ENCODE measurements at places on chromosomes 13 and 19. TPM values are rescaled to one million over a fixed set of nuclear protein-coding genes. Genes with fewer than 3 reads are reported as not detected.

The PSG2 gene
- total RNA-seq, result not detected

The MYH14 gene
- 0.59 TPM for total RNA-seq

The PGLYRP1 gene
- not detected for total RNA-seq

The ZNF709 gene
- 8.7 TPM for total RNA-seq

DNA sequence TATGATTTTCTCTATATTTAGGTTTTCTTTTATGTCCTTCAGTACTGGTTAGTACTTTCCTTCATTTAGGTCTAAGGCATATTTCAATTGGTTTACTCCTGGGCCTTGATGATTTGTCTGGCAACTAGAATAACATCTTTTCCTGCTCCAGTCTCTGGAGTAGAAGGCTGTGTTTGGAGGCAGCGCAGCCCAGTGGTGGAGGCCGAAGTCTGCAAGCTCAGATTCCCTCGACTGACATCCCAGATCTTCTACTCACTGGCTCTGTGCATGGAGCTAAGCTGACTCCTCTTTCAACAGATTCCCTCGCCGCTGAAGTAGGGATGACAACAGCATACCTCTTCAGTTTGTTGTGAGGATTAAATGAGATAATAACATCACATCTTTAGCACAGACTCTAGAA, 141.0 kb downstream of the RAP2A start:
- DNase-seq, result peak; percentile 50

The IGSF23 gene
- not detected for total RNA-seq

DNA sequence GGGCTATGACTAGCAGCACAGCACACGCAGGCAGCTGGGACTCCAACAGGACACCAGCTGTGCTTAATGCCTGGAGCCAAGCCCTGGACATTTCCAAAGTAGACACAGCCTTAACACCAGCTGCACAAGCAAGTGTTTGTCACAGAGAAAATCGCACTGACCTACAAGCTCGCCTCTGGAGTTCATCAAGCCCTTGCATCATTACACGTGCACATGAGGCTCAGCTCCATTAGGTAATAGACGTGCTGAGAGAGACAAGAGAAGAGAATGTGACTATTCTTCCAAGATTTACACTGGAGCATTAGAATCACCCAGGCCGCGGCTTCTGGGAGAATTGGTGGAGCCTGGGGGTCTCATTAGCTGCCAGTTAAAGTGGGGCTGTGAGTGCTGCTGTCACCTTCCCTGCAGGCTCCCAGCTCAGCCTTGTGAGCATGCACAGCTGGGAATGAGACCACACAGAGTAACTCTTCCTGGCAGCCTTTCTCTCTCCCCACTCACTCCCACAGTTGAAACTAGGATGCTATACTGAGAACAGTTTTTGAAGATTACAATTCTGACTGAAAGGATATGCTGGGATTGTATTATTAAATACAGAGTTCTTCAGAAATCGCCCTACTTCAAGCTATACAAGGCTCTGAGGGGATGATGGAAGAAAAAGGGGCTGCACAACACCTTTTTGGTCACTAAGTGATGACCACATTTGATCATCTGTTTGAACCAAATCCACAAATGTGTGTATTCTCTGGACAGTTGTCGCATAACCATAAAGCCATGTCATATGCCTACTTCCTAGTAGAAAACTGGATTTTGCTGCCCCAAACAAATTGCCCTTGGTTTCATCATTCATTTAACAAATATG, 10.5 kb downstream of the STOML3 start:
- peak; percentile 48 for DNase-seq

DNA sequence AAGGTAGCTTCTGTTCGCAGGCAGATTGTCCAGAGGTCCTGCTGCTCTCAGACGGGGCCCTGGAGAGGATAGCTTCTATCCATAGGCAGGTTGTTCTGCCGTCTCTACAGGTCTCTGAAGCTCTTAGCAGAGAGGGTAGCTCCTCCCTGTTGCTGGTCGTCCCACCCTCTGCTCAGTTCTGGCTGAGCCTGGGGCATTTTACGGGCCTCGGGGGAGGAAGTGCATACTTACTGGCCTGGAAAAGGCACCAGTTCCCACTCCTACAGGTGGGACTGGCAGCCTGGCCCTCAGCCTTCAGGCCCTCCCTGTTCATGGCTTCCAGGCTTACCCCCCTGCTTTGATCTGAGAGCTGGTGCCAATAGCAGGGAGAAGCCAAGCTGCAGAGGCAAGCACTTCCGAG, 42.3 kb downstream of the USPL1 start:
- peak; percentile 53 for DNase-seq

DNA sequence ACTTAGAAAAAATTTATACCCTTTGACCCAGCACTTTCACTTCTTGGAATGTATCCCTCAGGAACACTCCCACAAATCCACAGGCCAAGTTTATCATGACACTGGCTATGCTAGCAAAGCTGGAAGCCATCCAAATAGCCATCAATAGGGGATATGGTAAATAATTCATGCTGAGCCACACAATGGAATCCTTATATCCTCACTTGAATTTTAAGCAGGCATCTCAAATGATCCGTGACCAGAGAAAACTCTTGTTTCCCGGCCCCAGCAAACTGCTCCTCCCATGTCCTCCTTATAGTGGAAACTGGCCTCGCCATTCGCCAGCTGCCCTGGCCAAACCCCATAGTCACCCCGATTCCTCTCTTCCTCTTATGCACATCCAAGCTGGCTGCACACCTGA, 37.6 kb downstream of the GRIK5 start:
- no peak for DNase-seq

- DNase-seq, result no peak
Measured at GRCh38 chr13:40549500-40550094, 116.8 kb downstream of the FOXO1 start.

The ZNF575 gene
- total RNA-seq, result 2.0 TPM

- DNase-seq, result no peak
Measured at GRCh38 chr19:28744943-28745342, 468.0 kb downstream of the UQCRFS1 start.

GRCh38 chr19:52191951-52192350, 2.1 kb downstream of the PPP2R1A start:
- DNase-seq, result no peak

GRCh38 chr13:52713894-52714293, 25.7 kb downstream of the CNMD start:
- DNase-seq, result no peak

The PCDH20 gene
- total RNA-seq, result 0.64 TPM

The CEACAM5 gene
- total RNA-seq, result not detected

GRCh38 chr19:771332-771785, 20.4 kb downstream of the MISP start:
- DNase-seq, result peak; percentile 71

GRCh38 chr13:28347456-28348371, 147.2 kb downstream of the FLT1 start:
- DNase-seq, result no peak

The ATP4B gene
- total RNA-seq, result not detected

The GNA15 gene
- total RNA-seq, result not detected

- DNase-seq, result no peak
Measured at GRCh38 chr13:23770973-23771372, 118.2 kb downstream of the MIPEP start.

GRCh38 chr13:112217431-112217830, 150.5 kb downstream of the SOX1 start:
- no peak for DNase-seq

The PRR22 gene
- 3.1 TPM for total RNA-seq

DNA sequence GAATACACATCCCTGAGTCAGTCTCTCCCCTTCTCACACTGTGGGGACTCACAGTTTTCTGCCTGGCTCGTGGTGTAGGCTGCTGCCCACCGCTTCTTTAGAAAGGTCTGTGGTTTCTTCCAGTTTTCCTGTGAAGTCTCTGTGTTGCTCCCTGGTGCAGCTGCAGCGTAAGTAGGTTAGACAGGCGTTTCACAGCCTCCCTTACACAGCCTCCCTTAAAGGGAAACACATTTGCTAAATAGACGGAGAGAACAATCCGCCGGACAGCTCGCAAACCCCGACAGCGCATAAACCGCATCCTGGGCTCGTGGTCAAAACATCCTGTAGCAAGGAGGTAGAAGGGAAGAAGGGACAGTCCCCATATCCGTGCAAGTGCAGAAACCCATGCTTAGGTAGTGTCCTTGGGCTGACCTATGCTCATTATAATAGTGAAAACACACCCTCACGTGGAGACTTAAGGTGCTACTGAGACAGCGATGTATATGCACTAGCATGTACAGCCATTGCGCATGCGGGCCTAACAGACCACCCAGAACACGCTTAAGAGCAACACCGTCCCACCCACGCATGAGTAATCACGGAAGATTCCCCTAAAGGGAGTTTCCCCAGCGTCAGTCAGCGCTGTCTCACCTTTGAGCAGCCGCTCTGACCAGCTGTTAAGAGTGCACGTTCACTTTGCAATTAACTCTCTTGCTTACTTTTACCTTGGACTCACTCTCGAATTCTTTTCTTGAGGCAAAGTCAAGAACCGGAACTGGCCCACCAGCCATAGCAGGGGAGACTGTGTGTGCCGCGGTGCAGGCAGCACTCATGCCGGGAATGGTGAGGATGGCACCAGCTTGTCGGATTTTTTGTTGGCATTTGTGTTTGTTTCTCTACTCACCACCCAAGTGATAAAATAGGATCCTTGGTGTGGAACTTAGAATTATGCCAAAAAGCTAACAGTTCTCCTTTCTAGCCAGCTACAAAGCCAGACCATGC, 16.6 kb downstream of the SIGLEC8 start:
- no peak for DNase-seq

GRCh38 chr19:42276284-42276683, 7.2 kb downstream of the CIC start:
- DNase-seq, result no peak

The FOXA3 gene
- 1.0 TPM for total RNA-seq

DNA sequence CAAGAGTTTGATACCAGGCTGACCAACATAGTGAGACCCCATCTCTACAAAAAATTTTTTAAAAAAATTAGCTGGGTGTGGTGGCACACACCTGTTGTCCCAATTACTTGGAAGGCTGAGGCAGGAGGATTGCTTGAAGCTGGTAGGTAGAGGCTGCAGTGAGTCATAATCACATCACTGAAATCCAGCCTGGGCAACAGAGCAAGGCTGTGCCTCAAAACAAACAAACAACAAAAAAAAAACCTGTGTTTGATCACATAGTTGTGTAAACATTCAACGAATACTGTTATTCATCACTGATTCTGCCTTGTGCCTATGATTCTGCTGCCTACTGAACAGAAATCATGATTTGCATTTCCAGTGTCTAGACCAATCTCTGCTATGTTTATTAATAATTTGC, 134.0 kb downstream of the TBC1D4 start:
- DNase-seq, result no peak

DNA sequence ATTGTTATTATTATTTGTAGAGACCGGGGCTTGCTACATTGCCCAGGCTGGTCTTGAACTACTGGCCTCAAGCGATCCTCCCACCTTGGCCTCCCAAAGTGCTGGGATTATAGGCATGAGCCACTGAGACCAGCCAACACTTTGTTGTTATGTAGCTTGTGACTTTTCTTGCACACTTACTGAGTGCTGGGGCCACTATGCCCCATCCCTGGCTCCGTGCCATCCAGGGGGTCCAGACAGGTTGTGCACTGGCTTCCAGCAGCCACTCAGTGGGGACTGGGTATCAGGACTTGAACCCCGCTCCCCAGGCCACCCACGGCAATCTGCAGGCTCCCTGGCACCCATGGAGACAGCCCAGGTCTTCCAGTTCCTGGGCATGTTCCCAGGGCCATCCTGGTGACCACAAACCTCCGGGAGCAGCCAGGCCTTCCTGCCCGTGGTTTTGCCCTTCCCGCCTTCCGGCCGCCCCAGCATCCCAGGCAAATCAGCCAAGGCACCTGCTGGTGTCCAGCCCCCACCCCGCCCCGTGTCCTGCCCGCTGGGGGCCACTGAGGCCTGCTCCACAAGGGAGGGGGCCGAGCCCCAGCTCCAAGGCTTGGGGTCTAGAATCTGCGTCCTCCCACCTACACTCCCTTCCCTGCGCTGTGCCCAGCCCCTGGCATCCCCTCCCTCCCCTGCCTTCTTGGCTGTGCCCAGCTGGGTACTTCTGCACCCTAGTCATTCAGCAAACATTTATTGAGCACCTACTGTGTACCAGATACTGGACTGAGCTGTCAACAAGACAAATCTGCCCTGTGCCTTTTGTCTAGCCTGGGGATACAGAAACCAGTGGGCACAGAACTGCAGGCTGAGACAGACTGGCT, 23.7 kb upstream of the SEMA6B start:
- DNase-seq, result no peak

The TMEM145 gene
- total RNA-seq, result 24.7 TPM

DNA sequence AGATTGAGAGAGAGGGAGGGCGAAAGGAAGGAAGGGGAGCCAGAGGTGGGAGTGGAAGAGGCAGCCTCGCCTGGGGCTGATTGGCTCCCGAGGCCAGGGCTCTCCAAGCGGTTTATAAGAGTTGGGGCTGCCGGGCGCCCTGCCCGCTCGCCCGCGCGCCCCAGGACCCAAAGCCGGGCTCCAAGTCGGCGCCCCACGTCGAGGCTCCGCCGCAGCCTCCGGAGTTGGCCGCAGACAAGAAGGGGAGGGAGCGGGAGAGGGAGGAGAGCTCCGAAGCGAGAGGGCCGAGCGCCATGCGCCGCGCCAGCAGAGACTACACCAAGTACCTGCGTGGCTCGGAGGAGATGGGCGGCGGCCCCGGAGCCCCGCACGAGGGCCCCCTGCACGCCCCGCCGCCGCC, at the start of gene TNFSF11:
Gene TNFSF11 (plus strand): TSS at position 142 of the 400 bp plus-strand sequence. CDS start 152 bp downstream, at position 294.
- DNase-seq, result peak; percentile 31

DNA sequence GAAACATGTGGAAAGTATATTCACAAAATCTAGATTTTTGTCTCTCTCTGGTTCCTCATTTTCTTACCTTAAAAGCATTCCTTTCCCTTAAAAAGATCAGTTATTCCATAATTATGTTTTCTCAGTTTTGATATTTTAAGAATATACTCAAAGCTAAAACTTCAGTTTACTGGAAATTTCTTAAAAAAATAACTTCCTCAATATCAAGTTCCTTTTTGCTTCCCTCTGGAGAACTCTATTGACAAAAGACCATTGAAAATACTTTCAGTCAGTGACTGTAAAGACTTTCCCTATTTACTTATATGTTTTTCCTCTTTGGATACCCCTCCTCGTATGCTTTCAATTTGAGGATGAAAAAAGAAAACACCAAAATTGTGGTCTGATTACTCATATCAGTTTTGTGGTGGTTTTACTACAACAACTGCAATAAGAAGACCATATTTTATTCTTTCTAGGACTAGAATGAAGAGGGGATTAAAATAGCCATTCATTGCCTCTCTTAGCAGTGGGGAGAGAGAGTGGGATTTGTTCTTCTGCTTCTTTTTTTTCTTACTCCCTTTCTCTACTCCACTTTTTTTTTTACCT, 113.2 kb downstream of the ESD start:
- DNase-seq, result no peak

DNA sequence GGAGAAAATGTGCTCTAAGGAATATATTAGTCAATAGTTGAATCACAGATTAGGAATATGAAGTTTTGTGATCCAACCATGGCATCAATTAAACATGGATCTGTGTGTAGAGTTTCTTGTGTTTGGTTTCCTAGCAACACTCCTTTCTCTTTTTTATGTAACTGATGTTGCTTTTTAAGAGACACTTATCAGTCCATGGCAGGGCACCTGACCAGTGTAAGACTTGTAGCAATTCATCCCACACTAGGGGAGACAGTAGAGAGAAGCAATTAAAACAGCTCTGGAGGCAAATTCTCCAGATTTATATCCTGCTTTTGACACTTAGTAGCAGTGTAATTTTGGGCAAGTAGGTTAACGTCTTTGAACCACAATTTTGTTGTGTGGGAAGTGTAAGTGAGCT, 1229.0 kb downstream of the PCDH9 start:
- no peak for DNase-seq

The RINL gene
- 2.7 TPM for total RNA-seq

- no peak for DNase-seq
Measured at GRCh38 chr13:71801165-71801760, 65.7 kb downstream of the DACH1 start.
